ENCODE measurements at places on chromosomes 12 and 14.
A peak's percentile ranks its signal among the peaks of the same experiment; 100 is the strongest.

DNA sequence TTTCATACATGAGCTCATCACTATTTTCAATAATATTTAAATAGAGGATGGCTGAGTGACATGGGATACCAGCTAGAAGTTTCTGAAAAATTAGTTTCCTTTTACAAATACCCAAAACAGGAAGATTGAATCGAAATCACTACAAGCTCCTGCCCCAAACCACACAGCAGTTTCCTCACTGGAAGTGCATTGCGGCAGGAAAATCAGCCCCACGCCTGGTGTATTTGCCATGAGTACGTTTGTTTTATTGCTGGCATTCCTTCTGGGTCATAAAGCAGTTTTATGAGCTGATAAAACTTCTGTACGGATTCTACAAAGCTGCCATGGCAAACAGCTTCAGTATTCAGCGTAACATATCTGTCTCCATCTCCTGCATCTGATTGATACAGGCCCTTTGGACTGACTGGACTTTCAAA, 23.7 kb downstream of the CDC42BPB start:
- no peak for DNase-seq

DNA sequence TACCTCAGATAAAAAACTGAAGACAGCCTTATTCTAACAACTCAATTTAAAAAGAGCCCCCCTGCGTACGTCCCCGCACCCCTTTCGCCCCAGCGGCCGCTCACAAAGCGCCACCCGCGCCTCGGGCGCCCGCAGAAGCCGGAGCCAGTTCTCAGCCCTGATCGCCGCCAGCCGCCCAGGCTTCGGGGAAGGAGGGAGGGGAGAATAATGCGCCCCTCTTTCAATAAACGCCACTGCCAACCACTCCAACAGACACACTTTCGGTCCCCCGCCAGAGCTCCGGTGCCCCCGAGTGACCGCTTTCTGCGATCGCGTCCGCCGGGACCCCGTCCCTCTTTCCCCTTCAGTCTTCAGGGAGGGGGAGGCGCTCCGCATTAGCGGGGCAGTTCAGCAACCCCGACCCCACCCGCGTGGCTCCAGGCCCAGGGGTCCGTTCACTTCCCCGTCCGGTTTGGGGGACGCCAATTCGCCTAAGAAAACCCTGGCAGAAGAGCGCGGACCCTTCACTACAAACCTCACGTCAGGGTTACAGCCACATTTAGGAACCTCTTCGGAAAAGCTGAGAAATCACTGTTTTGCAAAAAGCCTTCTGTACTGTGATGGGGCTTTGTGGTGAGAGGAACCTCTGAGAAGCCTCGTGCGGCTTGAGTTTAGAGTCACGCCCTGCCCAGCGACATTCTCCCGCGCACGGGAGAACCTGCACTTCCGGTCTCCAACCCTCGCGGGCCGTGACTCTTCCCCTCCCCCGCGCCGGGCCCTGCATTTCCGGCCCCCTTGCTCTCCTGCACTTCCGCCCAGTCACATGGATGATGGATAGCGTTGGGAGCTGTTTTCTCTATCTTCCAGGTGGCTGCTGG, 18.7 kb downstream of the FOXG1 start:
- no peak for DNase-seq

GRCh38 chr14:105974902-105975301, 448.5 kb downstream of the TMEM121 start:
- peak; percentile 37 for DNase-seq

DNA sequence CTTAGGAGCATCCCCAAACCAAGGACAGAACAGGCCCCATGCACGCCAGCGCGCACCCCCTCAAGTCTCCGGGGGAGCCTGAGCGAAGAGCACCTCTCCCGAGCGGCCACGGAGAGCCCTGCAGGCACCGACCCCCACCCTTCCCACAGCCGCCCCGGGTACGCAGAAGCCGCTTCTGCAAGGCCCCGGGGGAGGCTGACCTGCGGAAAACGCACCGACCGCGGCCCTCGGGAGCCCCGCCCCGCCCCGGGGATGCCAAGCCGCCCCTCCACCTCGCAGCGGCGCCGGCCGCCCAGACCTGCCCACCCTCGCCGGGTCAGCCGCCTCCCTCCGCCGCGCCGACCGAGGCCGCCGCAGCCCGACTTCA, 385 bp downstream of the CAPRIN2 start:
- DNase-seq = peak; percentile 20

DNA sequence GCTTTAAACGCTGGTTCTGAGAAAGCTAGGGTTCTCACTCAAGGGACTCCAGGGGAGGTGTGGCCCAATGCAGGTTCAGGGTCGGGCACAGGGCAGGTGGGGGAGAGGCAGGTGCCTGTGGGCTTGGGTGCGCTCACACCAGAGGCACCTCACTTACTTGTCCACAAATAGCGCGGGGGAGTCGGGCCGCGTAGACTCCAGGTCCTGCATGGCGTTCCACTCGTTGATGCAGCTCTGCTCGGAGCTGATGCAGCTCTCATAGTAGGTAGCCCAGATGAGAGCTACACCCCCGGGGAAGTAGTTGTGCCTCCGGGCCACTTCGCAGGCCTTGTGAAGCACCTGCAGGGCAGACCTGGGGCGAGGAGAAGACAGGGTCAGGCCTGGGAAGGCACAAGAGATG, 49.9 kb downstream of the SSH1 start:
- no peak for DNase-seq

- no peak for DNase-seq
Measured at GRCh38 chr12:57848208-57848607, 1.7 kb upstream of the CTDSP2 start.

- no peak for DNase-seq
Measured at GRCh38 chr12:53975479-53976152, 862 bp upstream of the HOTAIR start.

GRCh38 chr14:104421401-104421821, 158.2 kb upstream of the C14orf180 start:
- no peak for DNase-seq

GRCh38 chr12:59087691-59088090, 167.4 kb upstream of the LRIG3 start:
- no peak for DNase-seq

- DNase-seq = no peak
Measured at GRCh38 chr12:105995961-105996431, 142.8 kb downstream of the NUAK1 start.

GRCh38 chr12:111408686-111409402, 3.1 kb downstream of the SH2B3 start:
- no peak for DNase-seq

DNA sequence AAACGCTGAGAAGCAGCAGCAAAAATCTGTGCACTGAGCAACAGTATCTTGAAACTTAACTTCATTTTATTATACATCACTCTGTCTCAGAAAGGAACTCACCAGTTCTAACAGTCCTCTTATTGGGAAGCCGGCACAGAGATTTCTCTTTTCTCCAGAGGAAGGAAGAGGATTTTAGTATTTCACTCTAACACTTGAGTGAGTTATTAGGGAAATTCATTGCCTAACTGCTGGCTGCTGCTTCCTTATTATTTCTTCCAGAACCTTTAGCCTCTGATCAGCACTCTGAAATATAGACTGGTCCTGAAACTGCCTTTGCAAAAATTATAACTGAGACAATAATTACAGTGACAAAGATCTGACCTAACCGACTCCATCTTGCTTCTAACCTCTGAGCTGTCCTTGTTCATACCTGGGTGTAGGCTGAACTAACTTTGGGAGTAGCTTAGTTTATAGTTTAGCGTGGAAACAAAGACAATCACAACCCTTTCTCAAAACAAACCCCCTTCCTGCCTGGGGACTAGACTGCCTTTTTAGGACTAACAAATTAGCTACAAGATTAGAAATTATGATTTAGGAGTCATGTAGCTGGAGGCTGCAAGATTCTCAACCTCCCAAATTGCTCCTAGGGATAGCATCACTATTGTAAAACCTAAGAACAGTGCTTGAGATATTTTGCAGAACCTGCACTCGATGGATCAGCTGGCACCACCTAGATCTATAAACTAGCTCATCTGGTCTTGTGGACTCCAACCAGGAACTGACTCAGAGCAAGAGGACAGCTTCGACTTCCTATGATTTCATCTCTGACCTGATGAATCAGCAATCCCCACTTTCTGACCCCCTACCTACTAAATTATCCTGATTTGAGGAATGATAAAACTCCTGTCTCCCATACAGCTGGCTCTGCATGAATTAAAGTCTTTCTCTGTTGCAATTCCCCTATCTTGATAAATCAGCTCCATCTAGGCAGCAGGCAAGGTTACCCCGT, 117.5 kb downstream of the DYRK2 start:
- DNase-seq = no peak

DNA sequence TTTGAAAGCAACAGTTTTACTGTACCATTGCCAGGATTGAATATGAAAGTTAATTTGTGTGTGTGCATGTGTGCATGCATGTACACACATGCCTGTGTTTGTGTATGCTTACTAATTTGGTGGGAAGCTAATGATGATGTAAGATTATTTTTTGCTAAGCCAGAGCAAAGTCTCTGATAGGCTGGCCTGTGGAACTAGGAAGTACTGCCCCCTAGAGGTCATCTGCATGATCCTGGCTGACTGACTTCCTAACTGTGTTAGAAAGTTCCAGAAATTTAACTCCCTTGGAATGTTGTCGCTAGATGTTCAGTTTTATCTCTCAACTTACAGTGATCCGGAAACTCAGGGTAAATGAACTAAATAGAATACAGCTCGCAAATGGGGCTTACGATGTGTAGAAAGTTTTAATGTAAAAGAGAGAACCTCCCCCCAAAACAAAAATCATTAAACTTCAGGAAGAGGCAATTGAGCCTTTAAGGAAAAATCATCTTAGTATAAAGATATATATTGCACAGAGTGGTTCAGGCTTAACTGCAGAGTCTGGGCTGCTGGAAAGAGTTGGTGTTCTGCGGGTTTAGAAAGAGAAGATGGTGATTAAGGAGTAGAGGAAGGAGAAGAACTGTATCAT, 34.3 kb upstream of the SLC38A1 start:
- peak; percentile 23 for DNase-seq

- DNase-seq = no peak
Measured at GRCh38 chr14:76894308-76894707, 68.1 kb downstream of the LRRC74A start.
